ENCODE measurements at places on chromosomes 12 and 14.

DNA sequence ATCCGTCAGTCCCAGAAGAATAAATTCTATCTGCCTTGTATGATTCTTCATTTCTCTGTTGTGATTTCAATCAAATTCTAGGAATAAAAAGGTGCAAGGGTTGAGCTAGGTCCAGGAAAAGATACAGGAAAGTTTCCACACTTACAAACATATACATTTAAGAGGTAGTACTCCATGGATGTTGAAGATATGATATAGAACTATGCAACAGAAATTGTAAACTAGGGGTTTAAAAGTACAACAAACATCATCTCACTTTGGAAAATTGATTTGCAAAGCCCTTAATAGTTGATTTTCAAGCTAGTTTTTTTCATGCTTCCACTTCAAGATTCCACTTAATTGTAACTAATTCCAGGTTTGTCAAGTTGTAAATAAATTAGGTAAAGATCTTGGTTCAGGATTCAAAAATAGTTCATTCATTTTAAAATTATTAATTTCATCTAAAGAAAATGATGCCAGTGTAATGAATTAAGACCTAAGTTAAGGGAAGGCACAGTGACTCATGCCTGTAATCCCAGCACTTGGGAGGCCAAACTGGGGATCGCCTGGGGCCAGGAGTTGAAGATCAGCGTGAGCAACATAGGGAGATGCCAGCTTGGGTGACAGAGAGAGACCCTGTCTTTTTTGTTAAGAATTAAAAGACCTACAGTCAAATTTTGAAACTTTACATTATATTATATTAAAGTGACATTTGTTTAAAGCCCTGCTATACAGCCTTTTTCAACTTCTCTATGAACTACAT lies at the start of gene OR6C70:
Gene OR6C70, minus strand, starts transcription at position 51 of the 742 bp plus-strand sequence. Its CDS starts 0 bp downstream, at position 51.
- DNase-seq: no peak

DNA sequence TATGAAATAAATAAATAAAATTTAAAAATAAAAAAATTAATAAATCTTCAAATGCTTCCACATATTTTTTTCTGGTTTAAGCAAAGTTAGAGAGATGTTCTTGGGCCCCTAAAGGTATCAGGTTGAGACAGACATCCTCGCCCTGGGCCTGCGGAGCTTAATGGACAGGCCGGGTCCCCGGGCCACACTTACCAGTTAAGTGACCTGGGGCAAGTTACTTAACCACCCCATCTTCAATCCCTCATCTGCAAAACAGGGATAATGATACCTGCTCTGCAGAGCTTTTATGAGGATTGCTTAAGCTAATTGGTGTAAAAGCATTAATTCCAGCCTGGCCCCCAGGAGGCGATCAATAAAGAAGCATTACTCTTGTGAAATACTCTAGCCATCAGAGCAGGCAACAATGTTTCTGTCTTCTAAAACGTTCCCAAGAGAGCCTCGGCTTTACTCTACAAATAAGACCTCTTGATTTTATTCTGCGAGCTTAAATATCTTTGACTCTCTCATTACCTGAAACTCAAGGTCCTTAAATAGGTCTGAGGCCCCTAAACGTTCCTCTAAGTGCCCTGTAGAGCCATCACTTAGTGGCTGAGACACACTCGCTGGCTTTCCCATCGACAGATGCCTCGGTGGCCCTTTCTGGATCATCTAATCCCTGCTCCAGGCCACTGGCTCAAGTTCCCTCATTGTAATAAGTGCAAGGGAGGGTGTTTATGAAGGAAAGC lies 81.1 kb upstream of the DIO3 start:
- DNase-seq: no peak

- DNase-seq: no peak
Observed at GRCh38 chr12:108254517-108255251, 84.4 kb downstream of the CMKLR1 start.

GRCh38 chr12:77213319-77213718 lies 147.9 kb upstream of the E2F7 start:
- no peak for DNase-seq

DNA sequence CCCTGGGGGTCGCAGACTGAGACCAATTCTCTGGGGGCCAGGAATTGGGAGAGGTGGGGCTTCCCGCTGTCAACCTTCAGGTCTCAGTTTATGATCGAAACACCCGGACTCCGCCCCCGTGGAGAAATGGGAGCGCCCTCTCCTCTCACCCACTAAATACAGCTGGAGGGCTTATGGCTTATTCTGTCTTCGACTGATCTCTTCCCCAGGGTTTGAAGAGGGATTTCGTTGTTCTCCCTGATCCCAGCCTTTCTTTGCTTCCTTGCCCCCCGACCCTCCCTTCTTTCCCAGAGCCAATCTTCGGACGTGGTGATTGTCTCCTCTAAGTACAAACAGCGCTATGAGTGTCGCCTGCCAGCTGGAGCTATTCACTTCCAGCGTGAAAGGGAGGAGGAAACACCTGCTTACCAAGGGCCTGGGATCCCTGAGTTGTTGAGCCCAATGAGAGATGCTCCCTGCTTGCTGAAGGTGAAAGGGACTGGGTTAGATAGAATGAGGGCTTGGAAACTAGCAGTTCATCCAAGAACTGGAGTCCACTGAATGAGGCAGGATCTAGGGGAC lies 607 bp downstream of the OS9 start:
- no peak for DNase-seq

DNA sequence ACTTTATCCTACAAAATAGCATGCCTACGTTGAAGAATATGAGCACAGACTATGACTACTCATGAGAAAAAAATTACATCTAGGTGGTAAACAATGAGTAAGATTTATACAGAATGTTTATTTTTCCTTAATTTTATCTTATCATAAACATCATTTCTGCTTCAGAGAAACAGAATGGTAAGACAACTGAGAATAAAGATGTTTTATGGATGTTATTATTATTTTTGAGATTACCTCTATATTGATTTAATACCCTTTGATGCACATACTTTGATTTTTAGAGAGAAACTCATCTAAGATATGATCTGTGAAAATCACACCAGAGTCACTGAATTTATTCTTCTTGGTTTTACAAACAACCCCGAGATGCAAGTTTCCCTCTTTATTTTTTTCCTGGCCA lies at the start of gene OR10A7:
Gene OR10A7, plus strand, starts transcription at position 301 of the 400 bp plus-strand sequence. Its CDS starts 0 bp downstream, at position 301.
- DNase-seq: no peak

DNA sequence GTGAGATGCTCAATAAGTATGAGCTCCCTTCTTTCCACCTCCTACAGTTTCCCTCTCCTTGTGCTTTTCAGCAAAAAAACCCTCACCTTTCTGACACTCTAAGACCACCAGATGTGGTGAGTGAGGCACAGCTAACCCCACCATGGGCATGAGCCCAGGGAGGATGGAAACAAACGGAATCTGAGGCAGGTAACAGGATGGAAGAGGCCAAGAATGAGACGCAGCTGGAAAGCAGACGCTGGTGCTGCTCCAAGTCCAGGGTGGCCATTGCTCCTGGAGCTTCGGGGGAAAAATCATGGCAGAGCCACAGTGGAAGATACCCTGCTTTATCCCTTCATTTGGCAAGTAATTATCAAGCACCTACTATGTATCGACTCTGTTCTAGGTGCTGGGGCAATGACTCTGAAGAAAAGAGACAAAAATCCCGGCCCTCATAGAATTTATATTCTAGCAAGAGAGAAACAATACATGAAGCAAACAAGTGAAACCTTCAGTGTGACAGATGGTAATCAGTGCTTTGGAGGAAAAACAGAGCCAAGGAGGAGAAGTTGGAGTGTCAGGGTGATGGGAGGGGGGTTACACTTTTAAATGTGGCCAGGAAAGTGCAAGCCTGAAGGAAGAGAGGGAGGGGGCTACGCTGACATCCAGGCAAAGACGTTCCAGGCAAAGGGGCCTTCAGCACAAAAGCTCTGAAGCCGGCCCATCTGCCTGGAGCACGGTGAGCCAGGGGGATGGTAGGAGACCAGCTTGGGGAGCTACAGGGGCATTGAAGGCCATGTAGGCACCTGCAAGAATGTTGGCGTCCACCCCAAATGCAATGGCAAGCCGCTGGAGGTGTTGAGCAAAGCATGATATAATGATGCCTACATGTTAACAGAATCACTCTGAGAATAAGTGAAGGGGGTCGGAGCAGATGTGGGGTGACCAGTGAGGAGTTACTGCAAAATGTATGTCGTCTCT lies 154.2 kb downstream of the DPF3 start:
- no peak for DNase-seq

GRCh38 chr12:48145981-48146380 lies 11.3 kb downstream of the ASB8 start:
- DNase-seq: no peak

DNA sequence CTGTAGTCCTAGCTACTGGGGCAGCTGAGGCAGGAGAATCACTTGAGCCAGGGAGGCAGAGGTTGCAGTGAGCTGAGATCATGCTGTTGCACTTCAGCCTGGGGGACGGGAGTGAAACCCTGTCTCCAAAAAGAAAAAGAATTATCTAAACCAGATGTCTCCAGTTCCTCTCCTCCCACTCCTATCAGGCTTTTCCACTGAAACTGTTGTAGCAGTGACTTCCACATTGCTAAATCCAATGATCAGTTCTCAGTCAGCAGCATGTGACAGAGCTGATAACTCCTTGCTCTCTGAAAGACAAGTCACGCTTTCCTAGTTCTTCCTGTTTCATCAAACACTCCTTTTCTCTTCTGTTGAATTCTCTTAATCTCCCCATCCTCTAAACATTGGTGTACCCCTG lies 8.6 kb downstream of the SLC38A6 start:
- DNase-seq: no peak

GRCh38 chr14:81031488-81031887 lies 76.1 kb downstream of the TSHR start:
- DNase-seq: no peak

GRCh38 chr12:49904601-49905000 lies 901 bp upstream of the FAIM2 start:
- DNase-seq: no peak

DNA sequence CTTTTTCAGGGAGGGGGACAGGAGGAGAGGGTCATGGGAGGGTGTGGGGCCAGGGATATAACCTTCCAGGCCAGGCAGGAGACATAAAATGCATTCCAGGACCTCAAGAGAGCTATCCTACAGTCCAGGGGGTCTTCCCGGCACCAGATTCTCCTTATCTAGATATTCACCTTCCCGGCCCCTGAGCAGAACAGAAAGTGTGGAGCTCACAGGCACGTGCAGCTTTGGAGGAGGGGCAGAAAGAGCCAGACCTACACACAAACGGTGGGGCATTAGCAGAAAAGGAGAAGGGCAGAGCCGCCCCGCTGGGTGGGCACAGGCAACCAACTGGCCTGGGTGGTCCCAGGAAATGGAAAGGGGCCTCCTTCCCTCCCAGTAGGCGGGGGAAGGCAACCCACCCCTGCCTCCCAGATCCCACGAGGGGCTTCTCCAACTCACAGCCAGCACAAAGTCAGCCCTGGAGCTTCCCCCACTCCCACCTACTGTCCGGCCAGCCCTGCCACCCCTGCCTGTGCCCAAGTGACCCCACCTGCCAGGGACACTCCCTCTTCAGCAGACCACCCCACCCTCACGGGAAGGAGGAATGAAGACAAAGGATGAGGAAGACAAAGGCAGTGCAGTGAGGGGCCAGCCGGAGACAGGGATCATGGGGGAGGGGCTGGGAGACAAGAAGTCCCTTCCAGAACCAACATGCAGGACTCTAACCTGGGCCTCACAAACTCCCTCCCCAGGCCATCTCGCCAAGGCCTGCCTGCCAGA lies 33.3 kb downstream of the CCDC85C start:
- no peak for DNase-seq

DNA sequence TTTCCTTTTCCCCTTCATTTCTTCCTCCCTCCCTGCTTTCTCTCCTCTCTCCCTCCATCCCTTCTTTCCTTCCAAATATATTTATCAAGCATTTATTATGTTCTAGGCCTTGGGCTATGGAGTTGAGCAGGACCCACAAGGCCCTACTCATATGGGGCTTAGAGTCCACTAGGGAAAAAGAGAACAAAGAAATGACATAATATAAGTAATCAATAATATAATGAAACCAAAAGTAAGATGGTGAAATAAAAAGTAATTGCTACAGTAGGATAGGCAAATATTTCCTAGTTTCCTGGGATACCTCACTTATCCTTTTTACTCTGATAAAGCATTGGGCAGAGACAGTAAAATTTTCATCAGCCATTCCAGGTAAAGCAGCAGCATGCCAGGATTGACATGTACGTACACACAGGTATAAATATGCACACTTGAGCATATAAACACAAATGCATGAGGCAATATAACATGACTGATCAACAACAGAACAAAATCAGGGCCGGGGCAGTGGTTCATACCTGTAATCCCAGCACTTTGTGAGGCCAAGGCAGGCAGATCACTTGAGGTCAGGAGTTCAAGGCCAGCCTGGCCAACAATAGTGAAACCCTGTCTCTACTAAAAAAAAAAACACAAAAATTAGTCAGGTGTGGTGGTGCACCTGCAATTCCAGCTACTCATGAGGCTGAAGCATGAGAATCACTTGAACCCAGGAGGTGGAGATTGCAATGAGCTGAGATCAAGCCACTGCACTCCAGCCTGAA lies 35.5 kb upstream of the CSRP2 start:
- no peak for DNase-seq

- DNase-seq: no peak
Observed at GRCh38 chr14:74973905-74974363, 18.5 kb upstream of the PGF start.

DNA sequence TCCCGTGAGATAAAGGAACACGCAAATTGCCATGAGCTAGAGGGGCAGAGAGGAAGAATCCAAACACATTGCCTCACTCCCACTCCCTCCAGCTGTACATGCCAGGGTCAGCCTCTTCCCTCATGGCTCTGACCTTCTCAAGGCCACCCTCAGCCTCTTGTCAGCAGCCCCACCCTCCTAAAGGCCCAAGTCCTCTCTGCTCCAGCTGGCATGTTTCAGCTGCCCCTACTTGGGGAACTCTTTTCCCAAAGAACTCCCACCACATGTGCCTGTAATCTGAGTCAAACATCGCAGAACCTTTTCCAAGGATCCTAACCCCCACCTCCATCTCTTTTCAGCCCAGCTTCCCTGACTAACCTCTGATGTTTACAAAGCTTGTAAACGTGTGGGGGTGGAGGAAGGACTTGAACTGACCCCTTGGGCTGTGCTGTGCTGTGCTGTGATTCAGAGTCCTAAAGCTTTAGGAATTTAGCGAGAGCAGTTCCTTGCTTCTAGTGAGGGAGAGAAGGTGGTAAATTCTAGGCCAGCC lies 7.3 kb upstream of the CACNB3 start:
- no peak for DNase-seq

Data from neural crest cell (in vitro differentiated cells).